ENCODE measurements at places on chromosomes 5 and 9.

DNA sequence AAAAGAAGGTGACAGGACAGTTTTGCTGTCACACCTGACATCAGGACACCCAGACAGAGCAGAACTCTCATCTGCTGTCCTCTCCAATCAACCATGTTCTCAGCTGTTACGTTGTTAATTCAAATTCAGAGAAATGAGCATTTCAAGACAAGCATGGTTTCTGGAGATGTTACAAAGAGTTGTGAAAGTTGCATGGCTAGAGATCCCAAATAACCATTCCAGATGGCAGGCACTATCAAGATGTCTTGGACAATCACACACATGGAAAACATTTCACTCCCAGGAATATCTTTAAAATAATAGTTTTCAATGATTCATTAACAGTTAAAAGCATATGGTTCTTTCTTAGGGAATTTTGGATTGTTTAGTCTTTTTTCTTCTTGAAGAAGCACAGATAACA is 533.1 kb downstream of the AGTPBP1 start:
- DNase-seq = no peak

DNA sequence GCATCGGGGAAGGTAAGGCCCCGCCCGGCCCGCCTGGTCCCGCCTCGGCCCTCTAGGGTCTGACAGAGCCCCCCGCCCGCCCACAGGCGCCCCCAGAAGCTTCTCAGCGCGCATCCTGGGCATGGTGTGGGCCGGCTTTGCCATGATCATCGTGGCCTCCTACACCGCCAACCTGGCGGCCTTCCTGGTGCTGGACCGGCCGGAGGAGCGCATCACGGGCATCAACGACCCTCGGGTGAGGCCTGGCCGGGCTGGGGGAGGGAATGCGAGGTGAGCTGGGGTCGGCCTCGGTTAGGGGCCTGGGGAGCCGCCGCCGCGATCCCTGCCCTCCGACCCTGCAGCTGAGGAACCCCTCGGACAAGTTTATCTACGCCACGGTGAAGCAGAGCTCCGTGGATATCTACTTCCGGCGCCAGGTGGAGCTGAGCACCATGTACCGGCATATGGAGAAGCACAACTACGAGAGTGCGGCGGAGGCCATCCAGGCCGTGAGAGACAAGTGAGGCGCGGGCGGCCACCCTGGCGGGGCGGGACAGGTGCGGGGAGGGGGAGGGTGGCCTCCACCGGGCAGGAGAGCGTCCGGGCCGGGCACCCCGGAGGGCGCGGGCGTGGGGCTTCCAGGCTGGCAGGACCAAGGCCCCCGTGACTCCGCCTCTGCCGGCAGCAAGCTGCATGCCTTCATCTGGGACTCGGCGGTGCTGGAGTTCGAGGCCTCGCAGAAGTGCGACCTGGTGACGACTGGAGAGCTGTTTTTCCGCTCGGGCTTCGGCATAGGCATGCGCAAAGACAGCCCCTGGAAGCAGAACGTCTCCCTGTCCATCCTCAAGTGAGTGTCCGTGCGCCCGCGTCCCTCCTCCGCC is 7.1 kb downstream of the LRRC26 start:
- no peak for DNase-seq

DNA sequence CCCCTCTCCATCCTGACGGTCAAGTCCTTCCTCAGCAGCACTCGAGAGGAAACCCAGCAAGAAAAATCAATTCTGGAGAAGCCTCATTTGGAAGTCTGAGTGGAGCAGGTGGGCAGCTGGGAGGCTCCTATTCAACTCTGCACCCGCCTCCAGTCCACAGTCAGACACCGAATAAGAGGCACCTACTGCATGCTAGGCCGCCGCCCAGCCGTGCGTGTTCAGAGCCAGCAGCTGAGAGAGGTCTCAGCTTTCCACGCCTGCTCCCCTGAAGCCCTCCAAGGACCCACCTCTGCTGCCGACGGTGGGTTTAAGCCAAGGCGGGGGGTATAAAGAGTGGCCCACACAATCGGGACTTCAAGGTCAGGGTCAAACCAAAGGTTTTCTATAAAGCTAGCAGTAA is 41.9 kb downstream of the VAV2 start:
- peak; percentile 72 for DNase-seq

DNA sequence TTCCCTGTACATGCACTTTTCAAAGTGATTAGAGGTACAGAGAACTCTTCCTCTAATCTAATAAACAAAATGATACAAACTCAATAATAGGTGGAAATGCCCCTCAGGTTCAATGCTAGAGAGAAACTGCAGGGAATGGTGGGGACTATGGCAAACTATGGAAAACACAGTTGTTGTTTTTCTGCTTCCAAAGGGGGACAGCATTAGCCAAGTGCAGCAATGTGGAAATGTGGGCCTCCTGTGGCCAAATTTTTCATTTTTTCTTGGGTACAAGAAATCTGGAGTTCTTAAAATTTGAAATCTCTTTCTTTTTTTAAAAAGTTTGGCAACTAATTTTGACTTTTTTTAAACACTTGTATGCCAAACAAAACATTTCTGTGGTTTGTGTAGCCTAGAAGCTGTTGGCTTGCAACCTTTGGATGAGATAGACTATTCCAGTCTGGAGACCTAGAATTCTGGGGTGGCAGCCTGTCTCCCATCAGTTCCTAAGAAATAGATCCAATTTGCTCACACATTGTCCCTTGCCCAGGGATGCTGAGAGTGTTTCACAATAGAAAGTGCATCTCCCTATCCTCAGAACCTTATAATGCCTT is 218.6 kb downstream of the PAPPA start:
- no peak for DNase-seq

All from NCI-H524 treated with DMSO at 0.1 percent for 48 hours (cell line).